Stimulated activated CD8-positive, alpha-beta memory T cell treated with anti-CD3 and anti-CD28 coated beads, Interleukin-7, amount 100 ng/mL, for 4 hours (primary cell): ENCODE measurements at places on chromosomes 13 and 19.

DNA sequence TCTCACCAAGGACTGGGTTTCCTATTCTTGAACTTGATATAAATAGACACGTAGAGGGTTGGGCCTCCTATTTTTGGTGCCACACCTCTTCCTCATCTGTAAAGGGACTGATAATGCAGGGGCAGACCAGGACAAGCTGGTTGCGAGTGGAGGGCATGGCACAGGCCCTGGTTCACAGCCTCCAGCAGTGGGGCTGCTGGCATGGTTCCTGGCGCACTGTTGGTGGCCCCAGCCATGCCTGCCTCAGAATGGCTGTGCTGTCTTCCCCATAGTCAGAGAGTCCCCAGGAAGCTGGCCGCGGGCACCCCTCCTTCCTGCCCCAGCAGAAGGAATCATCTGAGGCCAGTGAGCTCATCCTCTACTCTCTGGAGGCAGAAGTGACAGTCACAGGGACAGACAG is 10.5 kb upstream of the OVOL3 start:
- no peak for DNase-seq

DNA sequence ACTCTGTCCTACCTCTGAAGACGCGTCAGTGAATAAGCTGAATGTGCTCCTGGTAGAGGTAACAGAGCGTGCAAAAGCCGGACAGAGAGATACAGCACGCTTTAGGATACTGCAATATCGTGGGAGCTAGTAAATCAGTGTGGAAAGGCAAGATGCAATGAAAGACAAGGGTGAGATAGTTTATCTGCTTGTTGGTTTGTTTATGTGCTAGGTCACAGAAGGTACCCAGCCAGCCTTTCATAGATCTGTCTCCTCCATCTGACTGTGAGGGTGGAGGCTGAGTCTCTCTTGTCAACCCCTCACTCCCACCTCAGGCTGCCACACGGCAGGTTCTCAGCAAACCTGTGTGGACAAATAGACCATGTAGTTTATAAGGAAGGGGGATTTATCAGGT is 904 bp upstream of the GIPC1 start:
- DNase-seq = no peak

- DNase-seq = no peak
Observed at GRCh38 chr13:75801388-75801945, 165.3 kb downstream of the LMO7 start.

GRCh38 chr13:37602733-37603381 is 4.3 kb upstream of the POSTN start:
- DNase-seq = no peak

GRCh38 chr19:39474139-39474620 is 6.5 kb upstream of the TIMM50 start:
- DNase-seq = peak; percentile 42

- DNase-seq = no peak
Observed at GRCh38 chr13:44833139-44833538, 156.1 kb downstream of the NUFIP1 start.

GRCh38 chr13:71695662-71696061 is 171.3 kb downstream of the DACH1 start:
- DNase-seq = no peak

DNA sequence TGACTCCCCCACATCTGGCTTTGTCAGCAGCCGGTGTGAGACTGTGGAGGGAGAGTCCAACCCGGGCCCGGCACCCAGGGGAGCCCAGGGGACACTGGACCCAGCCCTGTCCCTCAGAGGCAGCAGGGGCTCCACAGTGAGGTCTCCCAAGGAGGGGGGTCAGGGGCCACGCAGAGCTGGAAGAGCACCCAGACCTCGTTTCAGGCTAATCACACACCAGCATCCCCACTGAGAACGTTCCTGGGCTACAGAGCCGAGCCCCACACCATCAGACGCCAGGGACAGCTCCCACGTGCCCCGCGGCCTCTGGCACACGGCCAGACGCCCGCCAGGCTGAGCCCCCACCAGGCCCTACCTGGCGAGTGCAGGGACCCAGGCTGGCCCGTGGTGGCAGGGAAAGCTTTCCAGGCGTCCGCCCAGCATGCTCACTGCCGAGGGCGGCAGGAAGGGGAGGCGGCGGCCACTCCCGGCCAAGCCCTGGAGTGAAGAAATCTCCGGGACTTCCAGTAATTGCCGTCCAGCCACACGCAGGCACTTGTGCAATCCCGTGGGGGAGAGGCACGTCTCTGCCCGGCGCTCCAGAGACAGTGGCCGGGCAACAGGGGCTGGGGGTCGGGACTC is 19.2 kb downstream of the SBNO2 start:
- DNase-seq = no peak

DNA sequence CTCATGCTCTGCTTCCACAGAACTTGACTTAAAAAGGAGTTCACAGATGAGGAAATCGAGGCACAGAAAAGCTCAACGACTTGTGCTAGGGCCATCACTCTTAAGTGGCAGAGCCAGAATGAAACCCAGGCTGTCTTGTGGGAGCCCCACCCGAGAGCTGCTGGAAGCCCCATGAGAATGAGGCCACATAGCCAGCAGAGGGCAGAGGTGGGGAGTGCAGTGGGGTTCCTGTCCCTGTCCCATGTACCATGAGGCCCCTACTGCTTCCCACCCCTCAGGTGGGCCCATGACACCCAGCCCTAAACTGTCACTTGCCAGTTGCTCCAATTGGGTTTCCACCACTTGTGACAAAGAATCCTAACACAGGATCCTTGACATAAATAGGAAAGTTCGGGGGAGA is 175.9 kb downstream of the IRS2 start:
- DNase-seq = peak; percentile 10

DNA sequence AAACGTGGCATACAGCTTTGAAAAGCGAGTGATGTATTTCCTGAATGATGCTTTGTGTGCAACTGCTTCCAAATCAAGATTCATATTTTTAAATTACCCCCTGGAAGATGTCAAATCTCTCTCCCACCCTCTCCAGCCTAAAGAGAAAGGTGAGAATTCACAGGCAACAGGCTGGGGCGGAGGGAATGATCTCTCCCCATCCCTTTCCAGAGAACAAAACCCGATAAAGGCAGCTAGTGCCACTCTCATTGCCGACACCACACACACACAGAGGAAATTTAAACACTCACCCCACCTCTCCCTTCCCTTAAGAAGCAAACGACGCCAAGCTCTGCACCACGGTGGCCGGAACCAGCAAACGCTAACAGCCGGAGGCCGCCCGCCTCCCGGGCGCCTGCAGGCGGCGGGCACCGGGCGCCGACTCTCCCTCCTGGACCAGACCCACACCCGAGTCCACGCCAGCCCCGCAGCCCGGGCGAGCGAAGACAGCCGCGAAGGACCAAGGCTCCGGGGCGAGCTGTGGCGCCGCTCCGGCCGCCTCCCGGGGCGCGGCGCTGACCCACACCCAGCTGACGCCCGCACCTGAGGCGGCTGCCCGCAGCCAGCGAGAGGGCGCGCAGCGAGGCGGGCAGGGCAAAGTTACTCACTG is 477 bp downstream of the LNX2 start:
- DNase-seq = no peak

GRCh38 chr13:79468819-79469218 is 12.1 kb upstream of the NDFIP2 start:
- no peak for DNase-seq

DNA sequence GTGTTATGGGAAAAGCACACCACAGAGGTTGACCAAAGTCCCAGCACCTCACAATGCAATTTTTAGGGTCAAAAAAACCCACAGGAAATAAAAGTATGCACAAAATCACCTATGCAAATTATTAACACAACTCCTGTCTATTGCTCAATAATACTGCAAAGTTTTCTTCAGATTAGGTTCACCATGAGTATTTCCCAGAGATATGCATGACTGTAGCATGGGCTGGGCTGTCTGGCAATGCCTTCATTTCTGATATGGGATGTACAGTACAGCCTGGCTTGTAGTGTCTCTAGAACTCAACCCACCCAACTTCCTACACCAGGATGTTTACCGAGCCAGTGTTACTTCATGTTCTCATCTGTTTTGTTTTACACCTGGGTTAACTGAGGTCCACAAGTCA is 698.7 kb upstream of the ARGLU1 start:
- no peak for DNase-seq

DNA sequence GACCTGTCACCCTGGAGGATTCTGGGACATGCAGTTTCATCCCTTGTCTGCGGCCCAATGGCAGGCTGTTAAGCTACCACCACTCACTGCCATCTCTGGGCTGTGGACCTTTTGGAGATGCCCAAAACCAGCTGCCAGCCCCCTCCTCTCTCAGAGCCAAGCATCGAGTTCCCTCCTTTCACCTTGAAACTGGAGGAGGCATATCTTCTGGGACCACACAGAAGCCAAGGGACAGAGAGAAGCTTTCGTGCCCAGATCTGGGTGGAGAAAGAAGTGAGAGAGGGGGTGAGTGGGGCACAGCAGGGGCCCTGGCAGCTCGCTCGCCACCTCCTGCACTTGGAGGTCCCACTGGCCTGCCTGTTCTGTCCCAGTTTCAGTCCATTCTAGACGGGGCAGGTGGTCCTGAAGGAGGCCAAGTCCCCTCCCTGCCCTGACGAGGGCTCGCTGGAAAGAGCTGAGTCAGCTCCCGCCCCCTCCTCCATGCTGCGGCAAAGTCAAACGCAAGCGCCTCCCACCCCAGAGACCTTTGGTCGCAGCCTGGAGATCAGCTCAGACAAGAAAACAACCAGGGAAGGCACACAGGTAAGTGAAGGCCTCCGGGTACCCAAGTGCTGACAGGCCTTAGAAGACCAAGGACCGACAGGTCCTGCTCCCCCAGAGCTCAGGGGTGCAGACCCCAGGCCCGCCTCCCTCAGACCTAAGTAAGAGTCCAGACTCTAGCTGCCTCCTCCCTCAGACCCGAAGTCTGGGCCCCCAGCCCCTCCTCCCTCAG is 3.8 kb downstream of the BCAT2 start:
- DNase-seq = no peak

GRCh38 chr19:46387713-46388130 is 25.6 kb downstream of the CCDC8 start:
- DNase-seq = no peak

DNA sequence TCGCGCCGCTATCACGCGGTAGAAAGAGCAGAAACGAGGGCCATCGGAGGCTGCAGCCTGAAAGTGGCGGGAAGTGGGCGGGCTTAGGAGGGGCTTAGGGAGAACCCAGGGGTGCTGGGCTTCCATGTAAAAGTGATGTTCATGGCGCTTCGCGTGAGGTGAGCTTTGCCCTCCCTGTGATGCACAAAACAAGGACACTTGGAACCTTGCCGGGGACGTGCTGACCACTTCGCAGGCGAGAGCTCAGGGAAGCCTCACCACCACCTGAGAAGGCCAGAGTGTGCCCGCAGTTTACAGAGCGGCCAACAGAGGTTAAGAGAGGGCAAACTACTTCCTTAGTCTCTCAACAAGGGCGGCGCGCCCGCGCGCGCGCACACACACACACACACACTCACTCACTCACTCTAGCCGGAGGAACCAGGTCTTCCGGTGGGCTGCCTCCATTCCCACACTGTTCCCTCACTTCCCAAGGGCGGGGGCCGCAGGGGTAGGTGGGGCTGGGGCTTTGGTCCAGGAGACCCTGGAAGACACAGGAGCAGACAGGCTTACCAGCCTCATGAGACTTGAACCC is 651 bp downstream of the GAPDHS start:
- DNase-seq = peak; percentile 21

DNA sequence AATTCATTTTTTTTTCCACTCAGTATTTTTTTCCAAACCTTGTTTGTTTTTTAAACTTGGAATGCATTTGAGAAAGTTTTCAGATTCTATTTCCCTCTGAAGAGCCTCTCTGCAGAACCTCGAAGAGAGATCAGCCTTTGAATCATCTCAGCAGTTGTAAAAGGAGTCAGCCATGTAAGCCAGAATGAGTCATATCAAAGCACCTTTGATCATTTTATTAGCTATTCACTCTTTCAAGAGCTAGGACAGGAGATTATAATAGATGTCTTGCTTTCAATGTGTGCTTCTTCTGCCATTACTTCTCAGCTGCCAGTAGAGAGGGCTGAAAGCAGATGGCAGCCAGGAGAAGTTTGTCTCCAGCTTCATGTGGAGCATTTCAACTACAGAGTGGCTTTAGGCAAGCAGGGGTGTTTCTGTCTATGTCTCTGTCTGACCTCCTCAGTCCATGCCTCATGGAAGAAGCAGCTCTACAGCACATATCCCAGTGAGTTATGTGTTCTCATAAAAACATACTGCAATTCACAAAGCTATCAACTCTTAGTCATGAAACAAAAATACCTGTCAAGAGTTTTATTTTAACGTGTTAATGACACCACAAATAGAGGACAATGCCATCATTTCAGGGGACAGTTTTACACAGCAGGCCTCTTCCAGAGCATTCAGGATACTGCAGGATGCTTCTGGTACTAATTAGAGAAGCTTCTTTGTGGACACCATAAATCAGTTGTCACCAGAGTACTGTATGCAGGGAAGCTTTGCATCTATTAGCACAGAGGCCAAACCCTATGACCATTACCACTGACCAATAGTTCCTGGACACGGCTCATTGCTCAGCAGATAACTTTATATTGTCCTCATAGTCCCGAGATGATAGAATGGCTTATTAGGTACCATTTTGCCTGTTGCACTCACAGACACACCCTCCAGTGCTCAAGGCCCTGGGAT is 94.3 kb downstream of the NHLRC3 start:
- DNase-seq = no peak

DNA sequence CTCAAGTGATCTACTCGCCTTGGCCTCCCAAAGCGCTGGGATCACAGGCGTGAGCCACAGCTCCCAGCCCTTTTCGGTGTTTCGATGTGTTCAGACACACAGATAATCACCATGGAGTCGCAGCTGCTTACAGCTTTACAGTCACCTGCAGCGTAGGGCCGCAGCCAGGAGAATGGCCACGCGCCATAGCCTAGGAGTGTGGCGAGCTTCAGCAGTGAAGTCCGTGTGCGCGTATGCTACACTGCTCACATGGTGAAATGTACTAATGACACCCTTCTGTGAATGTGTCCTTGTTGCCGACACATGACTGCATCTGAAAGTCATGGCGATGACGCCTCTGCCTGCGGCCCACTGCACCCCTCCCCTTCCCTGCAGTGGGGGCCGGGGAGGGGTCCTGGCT is 23.6 kb downstream of the AP3D1 start:
- DNase-seq = no peak

GRCh38 chr13:44063881-44064280 is 184.2 kb downstream of the LACC1 start:
- no peak for DNase-seq

GRCh38 chr19:41218615-41219507 is at the start of gene AXL:
TSS of gene AXL (plus strand) at chr19:41219223. CDS start at chr19:41219393, 170 bp downstream.
- DNase-seq = no peak

GRCh38 chr19:29520390-29520789 is 5.4 kb upstream of the VSTM2B start:
- DNase-seq = no peak

DNA sequence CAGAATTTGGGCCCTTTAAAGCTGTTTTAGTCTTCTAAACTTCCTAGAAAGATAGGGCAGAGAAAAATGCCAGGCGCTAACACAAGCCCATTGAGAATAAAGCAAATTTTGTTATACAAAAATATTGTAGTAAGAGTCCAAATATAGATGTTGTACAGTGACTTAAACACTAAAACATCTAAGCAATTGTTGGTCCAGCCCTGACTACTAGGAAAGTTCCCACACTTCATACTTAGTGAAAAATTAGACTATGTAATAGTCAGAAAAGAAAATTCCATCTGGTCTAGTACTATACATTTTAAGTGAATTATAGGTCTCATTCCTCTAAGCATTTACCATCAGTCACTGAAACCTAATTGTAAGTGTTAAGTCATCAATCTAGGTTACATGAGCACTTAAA is 1518.3 kb upstream of the SLC10A2 start:
- DNase-seq = no peak

GRCh38 chr13:30037306-30037705 is 186.9 kb upstream of the UBL3 start:
- no peak for DNase-seq
